ENCODE measurements at places on chromosomes 5 and 9. TPM values are rescaled to one million over a fixed set of nuclear protein-coding genes. Genes with fewer than 3 reads are reported as not detected.

The OBP2B gene
- total RNA-seq, result not detected

The URM1 gene
- total RNA-seq, result 67.9 TPM

The PCDHGC5 gene
- 1.1 TPM for total RNA-seq

The GRXCR2 gene
- total RNA-seq, result not detected

The IQGAP2 gene
- 64.4 TPM for total RNA-seq

The GRM6 gene
- total RNA-seq, result 0.05 TPM

The ABCA1 gene
- 4.6 TPM for total RNA-seq

The SLC6A7 gene
- total RNA-seq, result not detected

The PRRT1B gene
- 1.2 TPM for total RNA-seq

The ADCY2 gene
- 165 TPM for total RNA-seq

The PITX1 gene
- 0.07 TPM for total RNA-seq

The GLRA1 gene
- total RNA-seq, result not detected

The GEMIN5 gene
- 27.2 TPM for total RNA-seq

The IL33 gene
- total RNA-seq, result not detected

The ARL14EPL gene
- total RNA-seq, result not detected

The HEMGN gene
- 0.11 TPM for total RNA-seq

The GRIN3A gene
- 0.07 TPM for total RNA-seq

The ADAMTS6 gene
- 2.8 TPM for total RNA-seq

The MYMK gene
- 0.34 TPM for total RNA-seq

The CCL19 gene
- total RNA-seq, result not detected

The PDE4D gene
- 1.7 TPM for total RNA-seq

The ADAMTS2 gene
- 9.0 TPM for total RNA-seq

The F2RL1 gene
- total RNA-seq, result 38.9 TPM

The SLC45A2 gene
- total RNA-seq, result not detected

The ZNF883 gene
- 22.0 TPM for total RNA-seq

The ANGPTL2 gene
- total RNA-seq, result 4.5 TPM

The ZFYVE16 gene
- total RNA-seq, result 25.3 TPM

The C9orf50 gene
- total RNA-seq, result 0.11 TPM

The PCDHGA6 gene
- 2.6 TPM for total RNA-seq

The UNC5A gene
- total RNA-seq, result 10.2 TPM

The ANKRD31 gene
- total RNA-seq, result 0.09 TPM

The SHISAL2B gene
- 11.1 TPM for total RNA-seq

The ZDHHC11 gene
- total RNA-seq, result 37.5 TPM

The NRG2 gene
- total RNA-seq, result 0.73 TPM

The POU5F2 gene
- total RNA-seq, result 0.23 TPM

The TRPM6 gene
- total RNA-seq, result 0.78 TPM

The C5orf52 gene
- total RNA-seq, result not detected

The KIAA0825 gene
- total RNA-seq, result 1.5 TPM

The PCDHB15 gene
- 8.7 TPM for total RNA-seq

The CDH6 gene
- total RNA-seq, result 1.1 TPM

The MLANA gene
- total RNA-seq, result not detected

The SPATA31C1 gene
- not detected for total RNA-seq

All from WTC11 (cell line).